ENCODE measurements at places on chromosomes 2 and 18.

DNA sequence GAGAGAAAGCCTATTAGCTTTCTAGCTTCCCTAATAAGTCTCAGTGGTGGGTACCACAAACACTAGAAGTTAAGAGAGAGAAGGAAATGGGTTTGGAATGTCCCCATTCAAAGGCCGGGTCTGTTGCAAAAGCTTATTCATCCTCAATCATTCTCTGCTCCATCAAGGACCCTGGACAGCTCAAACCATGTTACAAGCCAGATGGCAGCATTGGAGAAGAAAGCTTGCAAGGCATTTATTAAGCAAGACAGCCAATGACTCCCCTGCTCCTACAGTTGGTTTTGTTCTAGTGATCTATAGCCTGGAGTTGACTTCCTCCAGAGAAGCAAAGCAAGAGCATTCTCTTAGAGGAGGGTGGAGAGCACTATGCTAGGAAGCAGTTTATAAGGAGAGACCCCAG lies 86.9 kb upstream of the LMAN1 start:
- no peak for DNase-seq

DNA sequence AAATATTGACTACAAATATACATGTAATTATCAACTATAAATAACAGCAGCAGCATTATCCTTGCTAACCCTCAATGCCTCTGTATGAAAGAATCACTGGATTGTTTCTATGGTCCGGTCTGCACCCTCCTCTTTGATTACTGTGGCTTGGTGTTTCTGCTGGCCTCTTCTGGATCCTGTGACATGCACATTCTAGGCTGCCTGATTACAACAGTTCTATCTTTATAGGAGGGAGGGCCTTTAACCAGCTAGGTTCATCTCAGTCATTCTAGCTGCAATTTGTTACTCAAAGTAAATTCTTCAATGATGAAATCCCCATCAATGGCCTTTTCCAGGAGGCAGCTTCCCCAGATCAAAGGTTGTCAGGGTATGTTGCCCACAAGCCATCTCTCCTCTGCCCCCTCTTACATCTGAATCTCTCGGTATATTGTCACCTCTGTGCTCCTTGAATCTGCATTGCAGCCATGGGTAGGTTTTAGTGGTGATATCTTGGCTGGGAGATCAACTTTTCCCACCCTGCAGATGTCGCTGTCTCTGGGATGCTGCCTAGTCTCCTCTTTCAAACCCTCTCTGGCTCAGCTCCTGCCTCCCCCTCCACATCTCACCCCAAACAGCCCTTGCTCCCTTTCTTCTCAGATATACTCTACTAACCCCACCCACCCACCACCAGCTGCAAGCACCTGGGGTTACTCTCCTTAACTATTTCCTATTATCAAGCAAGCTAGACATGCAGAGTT lies 106.2 kb upstream of the BZW1 start:
- no peak for DNase-seq

GRCh38 chr18:59202258-59202820 lies 17.6 kb upstream of the GRP start:
- DNase-seq: no peak

GRCh38 chr2:191847764-191848163 lies 876 bp upstream of the CAVIN2 start:
- DNase-seq: no peak

DNA sequence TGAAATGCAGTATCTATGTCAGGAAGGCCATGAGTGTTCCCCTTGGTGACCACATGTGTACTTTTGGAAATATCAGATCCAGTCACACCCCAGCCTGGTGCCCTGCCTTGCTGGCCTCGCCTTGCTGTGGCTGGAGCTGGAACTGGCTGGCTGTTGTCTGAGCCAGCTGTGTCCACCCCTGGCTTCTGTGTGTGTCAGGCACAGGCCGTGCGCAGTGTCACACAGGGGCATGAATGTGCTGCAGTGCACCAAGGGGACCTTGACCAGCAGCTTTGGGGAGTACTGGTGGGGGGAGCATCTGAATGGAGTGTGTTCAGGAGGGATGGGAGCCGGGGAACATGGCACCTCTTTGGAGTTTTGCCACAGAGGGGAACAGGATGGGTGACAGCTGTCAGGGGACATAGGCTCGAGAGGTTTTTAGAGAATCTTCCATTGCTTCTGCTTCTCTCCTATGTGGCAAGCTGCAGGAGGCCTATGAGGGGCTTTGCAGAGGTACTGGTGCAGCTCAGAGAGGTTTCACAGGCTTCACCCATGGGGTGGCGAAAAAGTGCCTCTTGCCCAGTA lies 44.7 kb upstream of the FAHD2A start:
- no peak for DNase-seq

DNA sequence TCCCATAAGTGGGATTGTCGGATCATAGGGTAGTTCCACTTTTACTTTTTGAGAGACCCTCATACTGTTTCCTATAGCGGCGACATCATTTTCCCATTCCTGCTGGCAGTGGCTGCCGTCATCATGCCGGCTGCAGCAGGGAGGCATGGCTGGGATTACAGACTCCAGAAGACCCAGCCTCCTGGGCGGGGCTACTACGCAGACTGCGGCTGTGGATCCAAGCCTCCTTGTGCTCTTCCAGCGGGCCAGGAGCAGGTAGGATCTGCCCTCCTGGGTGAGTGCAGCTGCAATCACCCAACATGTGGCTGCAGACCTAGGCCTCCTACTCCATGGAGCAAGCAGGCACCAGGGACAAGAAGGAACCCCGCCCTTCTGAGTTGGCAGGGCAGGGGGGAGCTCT lies 359.2 kb downstream of the GALR1 start:
- DNase-seq: no peak

DNA sequence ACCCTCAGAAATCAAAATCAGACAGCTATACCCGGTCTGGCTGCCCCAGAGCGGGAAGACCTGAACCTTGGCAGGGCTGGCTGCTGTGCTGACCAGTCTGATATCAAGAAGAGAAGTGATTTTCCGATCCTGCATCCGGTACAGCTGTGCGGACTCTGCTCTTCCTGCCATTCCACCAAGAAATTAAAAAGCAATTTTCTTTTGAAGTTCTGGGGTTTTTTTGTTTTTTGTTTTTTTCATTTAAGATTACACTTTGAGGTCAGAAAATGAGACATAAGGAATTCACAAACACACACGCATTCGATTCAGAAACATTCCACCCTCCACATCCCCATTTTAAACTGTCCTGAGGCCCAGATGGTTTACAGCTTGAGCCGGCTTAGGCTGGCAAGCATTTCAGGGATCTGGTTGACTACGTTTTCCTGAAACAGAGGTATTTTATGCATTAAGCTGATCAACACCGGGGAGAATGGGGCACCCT lies 156.5 kb downstream of the COL6A3 start:
- DNase-seq: no peak

DNA sequence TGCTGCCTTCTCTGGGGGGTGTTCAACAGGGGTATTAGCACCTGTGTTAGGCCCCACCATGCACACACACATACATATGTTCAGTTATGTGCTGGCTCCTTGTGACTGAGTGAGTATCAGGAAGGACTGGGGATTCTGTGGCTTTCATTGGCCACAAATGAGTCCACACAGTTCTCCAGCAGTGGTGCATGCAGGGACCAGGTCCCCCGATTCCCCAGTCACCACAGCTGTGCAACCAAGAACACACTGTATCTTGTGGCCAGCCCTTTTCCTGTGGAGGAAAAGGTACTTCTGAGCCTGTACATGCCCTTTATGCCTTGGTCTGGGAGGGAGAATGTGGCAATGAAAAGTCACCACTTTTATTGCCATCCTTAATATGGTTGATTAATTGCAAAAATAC lies 74.9 kb upstream of the KLF7 start:
- no peak for DNase-seq

GRCh38 chr2:241087420-241088268 lies 14.4 kb downstream of the MTERF4 start:
- DNase-seq: no peak

DNA sequence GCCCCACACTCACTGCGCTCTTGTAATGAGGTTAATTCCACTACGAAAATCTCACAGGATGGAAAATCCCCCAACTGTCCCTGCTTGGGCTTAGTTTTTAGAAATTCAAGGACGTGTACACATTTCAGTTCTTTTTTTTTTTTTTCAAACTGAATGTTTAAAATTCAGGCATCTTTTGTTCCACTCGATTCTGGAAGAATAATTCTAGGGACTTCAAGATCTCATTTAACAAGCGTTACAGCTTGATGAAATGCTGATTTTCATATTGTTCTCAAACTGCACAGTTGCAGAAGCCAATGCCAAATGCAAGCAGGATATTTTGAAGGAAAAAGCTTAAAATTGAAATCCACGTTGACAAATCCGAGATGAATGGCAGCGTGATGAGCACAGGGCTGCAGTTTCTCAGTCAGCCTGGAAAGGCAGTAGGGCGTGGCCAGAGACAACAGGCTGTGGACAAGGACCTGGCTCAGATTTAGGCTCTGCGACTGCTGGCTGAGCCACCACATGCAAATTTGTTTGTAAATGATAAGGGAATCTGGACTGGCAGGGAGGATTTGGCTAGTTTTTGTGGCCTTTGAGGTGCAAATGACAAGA lies 128.1 kb upstream of the MYCN start:
- DNase-seq: no peak

DNA sequence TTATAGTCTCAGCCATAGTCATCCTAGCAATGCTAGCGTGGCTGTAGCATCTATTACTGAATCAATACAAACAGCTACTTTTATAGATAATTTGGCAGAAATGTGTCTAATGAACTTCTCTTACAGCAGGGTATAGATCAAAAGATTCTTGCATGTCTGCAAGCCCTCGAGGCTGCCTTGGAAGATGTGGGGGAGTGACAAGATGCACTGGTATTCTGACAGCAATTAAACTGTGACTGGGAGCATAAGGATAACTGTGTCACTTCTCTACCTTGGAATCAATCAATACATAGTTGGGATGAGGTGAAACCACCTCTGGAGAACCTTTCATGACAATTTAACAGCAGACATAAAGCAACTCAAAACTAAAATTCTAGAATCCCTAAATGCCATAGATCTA lies 59.3 kb upstream of the MYO3B start:
- no peak for DNase-seq

DNA sequence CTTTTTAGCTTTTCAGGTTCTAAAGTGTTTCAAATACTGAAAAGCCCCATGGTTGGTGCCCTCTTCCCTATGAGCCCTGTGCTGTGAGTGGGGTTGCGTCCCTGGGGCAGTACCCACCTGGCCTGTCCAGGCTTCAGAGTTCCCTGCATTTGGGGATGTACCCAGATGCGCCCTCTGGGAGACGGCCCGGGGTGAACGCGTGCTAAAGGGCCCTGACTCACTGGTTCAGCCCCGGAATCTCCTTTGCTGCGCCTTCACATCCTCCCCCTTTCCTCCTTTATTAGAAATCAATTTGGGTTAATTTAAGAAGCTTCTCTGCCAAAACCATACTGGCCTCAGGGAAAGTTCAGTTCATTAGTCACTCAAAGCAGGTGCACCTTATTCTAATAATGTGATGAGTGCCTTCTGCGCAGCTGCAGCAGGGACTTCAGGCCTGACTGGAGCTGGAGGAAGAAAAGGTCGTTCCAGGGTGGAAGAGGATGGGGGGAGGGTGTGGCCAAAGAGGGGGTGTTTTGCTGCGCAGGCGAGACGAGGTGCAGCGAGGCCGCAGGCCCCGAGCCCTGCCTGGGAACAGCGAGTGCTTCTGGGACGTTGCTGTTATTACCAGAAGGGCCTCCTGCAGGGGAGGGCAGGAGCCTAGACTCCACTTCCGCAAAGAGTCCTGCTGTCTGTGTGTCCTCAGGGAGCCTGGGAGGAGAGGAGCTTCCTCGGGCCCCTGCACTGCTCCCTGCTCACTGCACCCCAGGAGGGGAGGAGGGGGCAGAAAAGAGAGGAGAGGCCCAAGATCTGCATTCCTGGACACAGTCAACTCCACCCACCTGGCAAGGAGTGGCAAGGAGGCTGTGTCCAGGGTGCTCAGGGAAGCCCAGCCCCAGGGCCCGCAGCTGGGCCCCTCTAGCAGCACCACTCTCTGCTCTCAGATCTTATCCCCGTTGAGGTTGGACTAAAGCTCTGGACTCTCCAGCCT lies 223.2 kb upstream of the PXDN start:
- no peak for DNase-seq

DNA sequence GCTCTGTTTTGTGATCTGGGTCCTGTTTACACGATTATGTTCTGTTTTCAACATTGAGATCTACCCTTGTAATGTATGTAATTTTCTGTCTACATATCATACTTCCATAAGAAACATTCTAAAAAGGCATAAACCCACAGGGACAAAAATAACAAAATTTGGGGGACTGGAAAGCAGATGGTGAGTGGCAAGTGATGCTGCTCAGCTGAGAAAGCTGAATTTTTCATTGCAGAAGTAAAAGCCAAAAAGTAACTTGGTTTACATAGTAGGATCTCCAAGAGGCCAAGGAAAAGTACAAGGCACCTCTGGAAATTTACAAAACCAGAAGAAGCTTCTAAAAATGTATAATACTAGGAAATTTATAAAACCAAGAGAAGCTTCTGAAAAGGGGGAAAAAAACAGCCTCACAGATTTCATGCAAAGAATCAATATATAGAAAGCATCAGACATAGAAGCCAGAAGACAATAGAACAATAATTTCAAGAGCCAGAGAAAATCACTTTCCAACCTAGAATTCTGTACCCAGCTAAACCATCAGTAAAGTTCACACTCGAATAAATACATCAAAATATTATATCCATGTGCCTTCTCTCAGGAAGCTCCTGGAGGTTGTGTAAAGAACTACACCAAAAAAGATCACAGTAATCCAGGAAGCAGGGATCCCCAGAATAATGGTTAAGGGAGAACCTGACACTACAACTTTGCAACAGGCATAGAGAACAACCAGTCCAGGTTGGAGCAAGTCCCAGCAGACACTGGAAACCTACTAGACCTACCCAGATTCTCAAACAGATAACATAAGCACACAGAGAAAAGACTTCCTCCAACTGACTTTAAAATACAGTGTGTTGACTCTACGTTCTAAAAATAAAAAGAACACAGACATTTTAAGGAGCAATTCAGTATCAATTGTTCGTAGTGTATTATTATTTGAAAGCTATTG lies 401.7 kb upstream of the HS6ST1 start:
- DNase-seq: no peak

DNA sequence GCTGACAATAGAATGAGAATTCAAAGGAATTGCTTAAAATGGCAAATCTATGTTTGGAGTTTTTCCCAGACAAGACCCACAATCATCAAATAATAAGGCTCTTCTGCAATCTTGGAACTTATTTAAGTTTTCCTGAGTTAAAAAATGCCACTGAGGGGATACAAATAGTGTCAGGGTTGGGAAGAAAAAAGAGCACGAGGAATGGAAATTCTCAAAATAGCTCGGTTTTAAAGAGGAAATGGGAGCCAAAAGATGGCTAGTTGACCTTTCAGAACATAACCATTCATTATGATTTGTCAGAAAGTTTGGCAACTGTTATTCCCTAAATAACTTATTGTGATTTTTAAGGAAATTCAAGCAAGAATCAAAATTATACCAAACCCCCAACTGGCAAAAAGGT lies 127.7 kb downstream of the RAPGEF4 start:
- DNase-seq: no peak

DNA sequence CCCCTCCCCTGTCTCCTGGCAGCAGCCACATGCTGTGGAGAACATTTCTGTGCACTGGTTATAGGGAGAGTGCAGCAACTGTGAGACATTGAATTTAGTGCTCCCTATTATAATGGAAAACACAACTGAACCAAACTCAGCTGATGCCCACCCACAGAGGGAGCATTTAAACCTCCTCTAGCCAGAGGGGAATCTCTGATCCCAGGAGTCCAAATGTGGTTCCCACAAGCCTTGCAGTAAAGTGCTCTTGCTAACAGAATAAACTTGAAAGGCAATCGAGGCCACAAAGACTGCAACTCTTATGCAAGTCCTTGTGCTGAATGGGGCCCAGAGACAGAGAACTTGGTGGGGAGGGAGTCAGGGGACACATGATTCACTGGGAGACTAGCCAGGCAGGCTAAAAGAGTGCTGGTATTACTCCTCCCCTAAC lies 638.8 kb upstream of the VRK2 start:
- DNase-seq: no peak

All from stimulated activated CD8-positive, alpha-beta memory T cell treated with anti-CD3 and anti-CD28 coated beads, Interleukin-15, amount 100 ng/mL, for 24 hours (primary cell).